ENCODE measurements at places on chromosomes 4 and X.

DNA sequence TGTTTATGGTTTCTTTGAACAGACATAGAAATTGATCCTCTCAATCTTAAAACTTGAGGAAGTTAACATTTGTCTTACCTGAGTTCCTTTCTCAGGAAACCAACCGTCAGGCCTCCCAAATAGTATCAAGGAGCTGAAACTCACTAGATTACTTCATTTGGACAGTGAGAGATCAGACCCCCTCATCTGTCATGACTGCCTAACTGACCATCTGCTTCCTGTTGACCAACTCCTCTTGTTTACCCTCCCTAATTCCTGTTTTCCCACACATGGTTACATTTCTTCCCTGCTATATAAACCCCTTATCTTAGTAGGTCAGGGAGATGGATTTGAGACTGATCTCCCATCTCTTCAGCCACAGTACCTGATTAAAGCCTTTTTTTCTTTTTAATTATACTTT lies 46.2 kb upstream of the NMU start:
- no peak for DNase-seq

DNA sequence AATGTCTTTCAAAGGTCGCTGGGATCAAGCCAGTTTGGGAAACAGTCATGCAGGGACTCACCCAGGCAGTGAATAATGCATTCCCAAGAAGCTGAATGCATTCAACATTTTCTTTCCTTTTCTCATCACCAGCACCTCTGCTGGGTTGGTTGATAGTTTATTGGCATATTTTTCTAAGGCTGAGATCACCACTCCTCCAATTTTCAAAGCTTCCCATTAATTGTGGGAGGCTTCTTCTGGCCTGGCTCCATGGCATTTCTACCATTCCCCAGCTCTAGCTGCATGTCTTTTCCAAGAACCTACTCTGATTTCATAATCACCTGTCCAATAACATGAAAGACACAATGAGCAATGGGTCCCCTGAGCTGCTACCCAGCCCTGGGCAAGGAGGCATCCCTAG lies 35.8 kb downstream of the CHRDL1 start:
- DNase-seq: no peak

DNA sequence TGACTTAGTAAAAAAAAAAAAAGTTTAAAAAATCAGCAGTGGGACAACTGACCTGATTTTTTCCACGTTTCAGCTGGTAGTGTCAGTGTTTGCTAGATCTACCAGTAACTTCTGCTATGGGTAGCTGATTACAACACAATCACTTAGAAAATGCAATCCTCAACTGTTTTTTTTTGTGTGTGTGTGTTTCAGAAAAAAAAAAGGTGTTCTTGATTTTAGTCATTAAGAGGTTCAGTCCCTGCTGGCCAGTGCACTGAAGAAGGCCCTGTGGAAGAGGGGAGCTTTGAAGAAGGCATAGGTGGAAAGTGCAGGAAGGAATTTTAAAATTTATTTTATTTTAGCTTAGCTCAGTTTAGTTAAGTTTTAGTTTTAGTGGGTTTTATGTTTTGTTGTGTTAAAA lies 46.9 kb downstream of the SH2D1A start:
- no peak for DNase-seq

- DNase-seq: no peak
These were observed 32.7 kb upstream of the WFS1 start for GRCh38 chr4:6236816-6237390.

- DNase-seq: no peak
These were observed 44.1 kb downstream of the INPP4B start for GRCh38 chr4:142801966-142802365.

DNA sequence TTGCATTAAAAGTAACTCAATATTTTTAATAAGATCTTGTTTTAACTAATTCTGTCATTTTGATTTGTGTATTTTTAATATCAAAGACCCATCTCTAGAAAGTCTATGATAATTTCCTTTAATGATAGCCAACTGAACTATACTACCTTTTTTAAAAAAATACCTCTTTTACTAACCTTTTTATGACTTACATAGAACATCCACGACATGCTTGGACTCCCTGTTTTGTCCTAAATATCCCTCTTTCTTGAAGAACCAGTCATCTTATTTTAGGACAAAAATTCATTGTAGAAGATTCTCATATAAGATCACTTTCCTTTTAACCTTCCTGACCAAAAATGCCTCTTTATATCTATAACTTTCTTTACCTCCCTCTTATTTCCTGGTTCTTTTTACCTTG lies 76.8 kb upstream of the GC start:
- no peak for DNase-seq

DNA sequence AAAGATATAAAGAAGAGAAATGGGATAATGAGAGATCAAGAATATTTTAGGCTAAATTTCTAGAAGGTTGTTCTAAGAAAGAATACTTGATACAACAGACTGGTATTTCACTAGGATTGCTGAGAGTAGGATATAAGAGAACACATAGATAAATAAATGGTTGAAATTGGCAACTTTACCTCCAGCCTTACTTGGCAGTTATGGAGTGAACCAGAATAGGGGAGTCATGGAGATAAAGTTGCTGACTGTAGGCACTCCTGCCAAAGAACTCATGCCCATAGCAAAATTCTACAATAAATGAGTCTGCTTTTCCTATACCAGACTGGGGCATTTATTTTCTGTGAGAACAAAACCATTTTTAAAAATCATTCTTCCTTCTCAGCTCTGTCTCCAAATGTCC lies 26.4 kb upstream of the MMRN1 start:
- no peak for DNase-seq

DNA sequence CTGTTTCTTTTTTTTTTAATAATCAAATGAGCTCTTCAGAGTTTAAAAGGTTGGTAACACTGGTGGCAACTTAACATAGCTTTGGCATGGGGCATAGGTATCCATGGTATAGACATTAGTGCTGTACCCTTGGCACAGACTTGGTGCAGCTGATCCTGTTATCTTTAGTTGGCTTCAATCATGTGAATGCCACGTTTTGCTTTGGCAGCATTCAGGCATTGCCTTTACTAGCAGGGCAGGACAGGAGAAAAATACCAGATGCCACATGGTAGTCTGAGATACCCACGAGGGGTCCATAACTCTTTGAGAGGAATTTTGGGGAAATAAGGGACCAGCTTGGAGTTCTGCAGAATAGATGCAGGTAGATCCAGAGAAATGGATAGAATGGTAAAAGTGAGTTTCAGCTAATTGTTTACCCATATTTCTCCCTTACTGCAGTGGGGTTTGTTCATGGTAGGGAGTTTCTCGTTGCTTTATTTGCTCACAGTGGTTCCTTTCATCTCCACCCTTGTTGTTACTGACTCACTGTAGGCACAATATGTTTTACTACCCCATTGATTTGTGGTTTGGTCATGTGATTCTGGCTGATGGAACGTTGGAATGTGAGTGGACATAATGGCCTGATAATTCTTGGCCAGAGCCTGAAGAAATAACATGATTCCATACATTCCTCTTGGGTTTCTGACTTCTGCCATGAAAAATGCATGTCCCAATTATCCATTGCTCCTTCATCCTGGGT lies 342.7 kb downstream of the GLUD2 start:
- DNase-seq: no peak

DNA sequence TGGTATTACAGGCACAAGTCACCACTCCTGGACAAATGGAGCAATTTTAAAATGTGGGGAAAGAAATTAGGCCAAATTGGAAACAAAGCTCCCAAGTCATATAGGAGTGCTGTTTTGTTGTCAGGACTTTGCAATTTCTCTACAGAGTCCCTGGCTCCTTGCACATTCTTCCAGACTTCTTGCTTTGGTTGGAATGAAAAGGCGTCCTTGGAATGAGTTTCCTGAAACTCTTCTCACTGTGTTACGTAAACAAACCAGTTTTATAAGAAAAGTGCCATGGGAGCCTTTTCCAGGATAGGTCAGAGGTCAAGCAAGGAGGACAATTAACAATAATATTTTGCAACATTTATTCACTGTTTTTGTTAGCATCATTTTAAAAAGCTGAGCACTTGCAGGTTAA lies 32.4 kb upstream of the KIT start:
- DNase-seq: no peak

DNA sequence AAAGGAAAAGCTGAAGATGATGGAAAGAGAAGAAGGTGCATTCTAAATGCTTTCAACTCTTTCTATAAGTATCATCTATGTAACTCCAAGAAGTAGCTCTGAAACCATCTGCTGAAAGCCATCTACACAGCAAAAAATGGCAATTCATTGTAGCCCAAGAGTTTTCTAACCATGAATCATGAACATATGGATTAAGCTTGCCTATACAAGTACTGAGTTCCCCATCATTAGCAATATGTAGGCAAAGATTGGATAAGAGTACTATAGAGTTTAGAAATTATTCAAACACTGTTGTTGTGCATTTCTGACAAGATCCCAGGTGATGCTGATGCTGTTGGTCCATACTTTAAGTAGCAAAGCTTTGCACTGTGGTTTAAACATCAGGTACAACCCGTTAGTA lies 11.2 kb downstream of the DAPP1 start:
- no peak for DNase-seq

DNA sequence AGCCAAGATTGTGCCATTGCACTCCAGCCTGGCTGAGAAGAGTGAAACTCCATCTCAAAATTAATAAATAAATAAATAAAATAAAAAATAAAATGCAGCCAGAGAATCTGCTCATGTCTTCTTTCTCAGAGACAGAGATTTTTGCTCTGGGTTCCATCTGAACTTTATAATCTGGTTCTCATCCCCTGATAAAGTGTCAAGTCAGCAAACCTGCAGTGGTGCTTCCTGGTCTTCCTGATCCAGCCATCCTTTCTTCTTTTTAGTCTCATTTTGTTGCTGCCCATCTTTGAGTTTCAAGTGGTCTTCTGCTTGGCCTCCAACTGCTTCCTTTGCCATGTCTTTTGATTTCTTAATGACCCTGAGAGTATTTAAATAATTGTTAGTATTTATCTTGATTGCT lies 24.1 kb downstream of the MAP7D3 start:
- DNase-seq: no peak

GRCh38 chrX:5672099-5672498 lies 556.6 kb downstream of the NLGN4X start:
- no peak for DNase-seq

DNA sequence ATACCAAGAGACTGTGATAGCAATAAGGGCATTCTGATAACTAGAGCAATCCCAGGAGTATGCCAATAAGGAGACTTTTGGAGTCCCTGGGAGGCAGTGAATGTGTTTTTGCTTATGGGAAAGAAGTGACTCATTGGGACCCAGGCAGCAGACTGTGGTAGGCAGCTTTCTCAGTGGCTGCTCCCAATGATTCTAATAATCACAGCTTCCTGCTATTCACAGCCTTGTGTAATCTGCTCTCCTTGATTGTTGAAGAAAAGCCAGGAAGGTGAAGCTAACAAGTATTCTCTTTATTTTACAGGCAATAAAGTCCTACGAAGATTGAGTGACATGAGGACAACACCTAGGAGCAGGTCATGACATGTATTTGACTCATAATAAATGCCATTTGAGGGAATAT lies 70.3 kb upstream of the DDX60 start:
- DNase-seq: no peak

DNA sequence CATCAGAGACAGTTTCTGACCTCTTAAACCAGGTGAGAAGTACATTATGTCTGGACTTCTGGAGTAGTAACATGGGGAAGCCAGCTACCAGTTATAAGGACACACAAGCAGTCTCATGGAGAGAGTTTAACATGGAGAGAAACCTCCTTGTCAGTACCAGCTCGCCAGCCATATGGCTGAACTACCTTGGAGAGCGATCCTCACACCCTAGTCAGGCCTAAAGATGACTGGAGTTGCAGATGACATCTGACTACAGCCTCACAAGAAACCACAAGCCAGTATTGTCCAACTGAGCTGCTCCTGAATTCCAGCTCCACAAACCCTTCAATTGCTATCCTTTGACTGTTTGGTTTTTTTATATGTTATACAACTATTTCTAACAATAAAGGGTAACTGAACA lies 49.8 kb downstream of the PDHA2 start:
- no peak for DNase-seq

GRCh38 chr4:79917246-79917645 lies 155.8 kb downstream of the ANTXR2 start:
- peak; percentile 32 for DNase-seq

DNA sequence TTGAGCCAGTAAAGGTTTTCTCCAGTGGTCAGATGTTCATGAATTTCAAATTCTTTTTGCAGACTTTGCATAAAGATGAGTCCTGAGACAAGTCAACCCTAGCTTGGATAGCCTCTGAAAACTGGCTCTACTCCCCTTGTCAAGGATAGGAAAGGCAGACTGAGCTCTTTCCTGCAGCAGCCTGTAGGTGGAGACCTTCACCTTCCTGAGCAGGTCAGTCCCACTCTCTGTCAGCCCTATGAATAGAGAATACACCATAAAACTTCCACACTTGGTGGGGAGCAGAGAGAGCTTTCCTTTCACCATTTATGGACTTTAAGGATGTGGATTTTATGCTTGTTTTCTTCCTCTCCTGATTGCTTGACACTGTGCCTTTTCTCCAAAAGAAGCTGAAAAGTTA lies 41.9 kb downstream of the PCDH19 start:
- DNase-seq: no peak

DNA sequence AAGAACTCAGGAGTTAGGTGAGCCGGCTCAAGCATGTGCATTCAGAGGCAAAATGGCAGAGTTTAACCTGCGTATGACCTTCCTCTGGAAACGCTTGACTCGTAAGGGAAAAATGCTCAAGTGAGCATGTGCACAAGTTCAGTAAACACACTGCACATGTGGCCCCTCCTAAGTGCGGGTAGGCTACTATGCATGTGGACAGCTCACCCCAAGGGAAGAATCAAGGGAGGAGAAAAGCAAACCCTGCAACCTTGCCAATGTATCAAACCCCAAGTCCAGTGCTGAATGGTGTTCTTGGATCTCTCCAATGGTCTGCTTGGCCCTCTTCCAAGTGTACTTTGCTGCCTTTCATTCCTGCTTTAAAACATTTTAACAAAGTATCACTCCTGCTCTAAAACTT lies 407.1 kb downstream of the ADAM29 start:
- DNase-seq: no peak

GRCh38 chr4:86249074-86249473 lies 110.8 kb downstream of the MAPK10 start:
- DNase-seq: no peak

GRCh38 chr4:152678841-152679240 lies 956 bp downstream of the TMEM154 start:
- DNase-seq: no peak

DNA sequence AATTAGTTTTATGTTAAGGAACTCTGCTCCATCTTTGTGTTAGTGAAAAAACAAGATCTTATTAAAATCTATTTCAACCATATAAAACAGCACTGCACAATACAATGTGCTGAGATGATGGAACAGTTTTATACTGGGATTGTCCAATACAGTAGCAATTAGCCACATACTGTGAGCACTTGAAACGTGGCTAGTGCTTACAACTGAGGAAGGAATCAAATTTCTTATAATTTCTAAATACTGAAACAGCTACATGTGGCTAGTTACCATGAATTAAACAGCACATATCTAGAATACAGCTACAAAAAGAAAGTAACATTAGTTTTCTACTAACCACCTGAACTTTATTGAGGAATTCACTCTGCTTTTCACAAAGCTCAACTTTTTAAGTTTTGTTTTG lies 14.7 kb downstream of the NFXL1 start:
- no peak for DNase-seq
